ENCODE measurements at places on chromosomes 3 and 15.

GRCh38 chr3:109927726-109928125 lies 590.4 kb upstream of the DPPA4 start:
- no peak for DNase-seq

GRCh38 chr15:100809151-100809550 lies 70.5 kb upstream of the ALDH1A3 start:
- no peak for DNase-seq

GRCh38 chr3:133153382-133153781 lies 115.2 kb downstream of the TMEM108 start:
- DNase-seq: no peak

DNA sequence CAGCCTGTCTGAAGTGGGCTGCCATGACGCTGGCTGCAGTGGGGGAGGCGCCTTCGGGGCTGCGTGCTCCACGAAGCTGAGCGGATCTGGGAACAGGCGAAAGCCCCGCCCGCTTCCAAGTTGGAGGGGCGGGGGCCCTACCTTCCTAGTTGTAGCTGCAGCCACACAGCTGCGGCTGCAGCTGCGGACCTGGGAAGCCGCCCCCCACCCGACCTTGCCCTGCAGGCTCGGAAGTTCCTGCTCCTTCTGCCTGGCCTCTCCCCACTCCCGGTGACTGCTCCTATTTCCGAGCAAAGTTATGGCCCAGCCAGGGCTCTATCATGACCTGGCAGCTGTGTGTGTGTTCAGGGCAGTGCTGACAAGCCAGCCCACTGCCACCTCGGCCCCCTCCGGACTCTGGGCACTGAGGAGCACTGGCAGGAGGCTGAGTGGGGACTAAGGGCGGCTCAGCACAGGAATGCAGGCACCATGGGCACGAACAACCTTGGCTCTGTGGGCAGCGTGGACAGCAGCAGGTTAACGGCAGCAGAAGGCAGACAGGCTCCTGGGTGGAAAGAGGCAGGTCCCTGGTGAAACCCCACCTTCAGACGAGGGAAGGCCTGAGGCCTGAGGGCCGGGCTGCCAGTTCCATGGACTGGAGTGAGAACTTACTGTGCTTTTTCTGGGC lies 352.4 kb upstream of the TMCO5A start:
- no peak for DNase-seq
